MG63 (cell line): ENCODE measurements at places on chromosomes 3 and 15. TPM values are rescaled to one million over a fixed set of nuclear protein-coding genes. Genes with fewer than 3 reads are reported as not detected.

The CPN2 gene
- total RNA-seq = not detected in 2 replicates

The CHRFAM7A gene
- total RNA-seq = 0.20 and 3.1 TPM in 2 replicates

The EPHA6 gene
- total RNA-seq = 0.30 TPM in 1 of 2 replicates, not detected in the other

The CYP1A2 gene
- 0.23 TPM in 1 of 2 replicates, not detected in the other for total RNA-seq

The CLRN1 gene
- total RNA-seq = not detected in 2 replicates

The SAMD7 gene
- not detected in 2 replicates for total RNA-seq

The WNT7A gene
- total RNA-seq = not detected in 2 replicates

The RTP4 gene
- total RNA-seq = 0.22 and 1.6 TPM in 2 replicates

The GOLGA6D gene
- not detected in 2 replicates for total RNA-seq

The SLC6A11 gene
- total RNA-seq = 0.94 and 0.95 TPM in 2 replicates

The EBLN2 gene
- total RNA-seq = 0.79 and 1.1 TPM in 2 replicates

The CAMP gene
- total RNA-seq = not detected in 2 replicates
